Fibroblast of skin of scalp (primary cell): ENCODE measurements at places on chromosomes 12 and 14.

GRCh38 chr12:5456906-5457305 lies 25.0 kb downstream of the NTF3 start:
- peak; percentile 89 for DNase-seq

- DNase-seq, result no peak
Measured at GRCh38 chr14:104169005-104169698, 30.8 kb downstream of the KIF26A start.

DNA sequence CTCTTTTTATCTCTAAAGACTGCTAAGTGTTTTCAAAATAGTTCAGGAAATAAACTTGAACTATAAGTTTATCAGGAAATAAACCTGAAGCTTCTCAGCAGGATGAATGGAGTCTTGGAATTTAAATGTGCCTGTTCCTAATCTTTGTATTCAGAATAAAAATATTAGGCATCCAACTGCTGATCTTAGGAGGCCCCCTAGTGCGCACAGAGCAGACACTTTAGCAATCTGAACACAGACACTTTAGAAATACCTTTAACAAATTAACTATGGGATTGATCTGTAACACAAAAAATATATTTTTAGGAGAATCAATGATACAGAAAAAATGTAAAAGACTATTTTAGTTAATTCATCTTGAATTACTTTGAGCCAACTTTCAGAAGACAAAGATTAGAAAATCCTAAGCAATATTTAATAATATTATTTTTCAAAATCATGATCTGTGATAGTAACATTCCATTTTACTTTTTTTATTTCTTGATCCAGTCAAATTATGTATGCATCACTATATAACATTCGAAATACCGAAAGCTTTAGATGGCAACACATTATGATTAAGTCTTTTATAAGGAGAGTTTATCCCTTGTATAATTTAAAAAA lies 80.9 kb downstream of the SLC41A2 start:
- peak; percentile 65 for DNase-seq

DNA sequence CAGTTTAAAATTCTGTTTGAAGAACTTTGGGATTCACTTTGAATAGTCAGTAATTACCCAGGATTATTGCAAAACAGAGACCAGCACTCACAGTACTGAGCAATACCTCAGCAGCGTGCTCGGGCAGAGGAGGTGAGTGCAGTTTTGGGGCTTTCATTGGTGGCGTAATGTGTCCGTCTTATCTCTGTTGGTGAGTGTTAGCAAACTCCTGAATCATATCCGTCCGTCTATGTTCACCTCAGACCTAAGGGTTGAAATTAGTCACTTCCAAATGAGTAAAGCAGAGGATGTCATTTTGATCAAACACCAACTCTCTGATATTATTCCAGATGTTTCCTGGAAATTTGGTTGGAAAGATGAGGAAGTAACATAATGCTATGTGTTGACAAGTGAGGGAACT lies 82.8 kb downstream of the BORCS5 start:
- no peak for DNase-seq

DNA sequence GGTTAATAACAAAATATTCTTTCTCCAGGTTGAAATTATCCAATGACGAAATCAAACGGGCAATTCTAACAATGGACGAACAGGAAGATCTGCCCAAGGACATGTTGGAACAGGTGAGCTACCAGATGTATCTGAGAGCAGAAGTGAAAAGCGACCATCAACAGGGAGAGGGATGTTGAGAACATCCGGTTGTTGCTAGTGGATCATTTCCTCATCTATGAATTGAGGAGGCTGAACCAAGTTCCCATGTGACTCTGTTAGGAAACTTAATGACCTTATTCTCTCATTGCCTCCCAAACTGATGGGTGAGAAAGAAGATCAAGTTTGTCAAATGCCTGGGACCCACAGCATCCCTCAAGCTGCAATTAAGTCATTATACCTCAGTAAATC lies 117.7 kb downstream of the GPR135 start:
- no peak for DNase-seq

- no peak for DNase-seq
Measured at GRCh38 chr14:68514608-68515194, 278.2 kb downstream of the ZFP36L1 start.

GRCh38 chr14:61296719-61297502 lies 15.8 kb upstream of the TMEM30B start:
- DNase-seq, result peak; percentile 51

GRCh38 chr12:64937452-64937851 lies 113.0 kb downstream of the TBC1D30 start:
- no peak for DNase-seq

DNA sequence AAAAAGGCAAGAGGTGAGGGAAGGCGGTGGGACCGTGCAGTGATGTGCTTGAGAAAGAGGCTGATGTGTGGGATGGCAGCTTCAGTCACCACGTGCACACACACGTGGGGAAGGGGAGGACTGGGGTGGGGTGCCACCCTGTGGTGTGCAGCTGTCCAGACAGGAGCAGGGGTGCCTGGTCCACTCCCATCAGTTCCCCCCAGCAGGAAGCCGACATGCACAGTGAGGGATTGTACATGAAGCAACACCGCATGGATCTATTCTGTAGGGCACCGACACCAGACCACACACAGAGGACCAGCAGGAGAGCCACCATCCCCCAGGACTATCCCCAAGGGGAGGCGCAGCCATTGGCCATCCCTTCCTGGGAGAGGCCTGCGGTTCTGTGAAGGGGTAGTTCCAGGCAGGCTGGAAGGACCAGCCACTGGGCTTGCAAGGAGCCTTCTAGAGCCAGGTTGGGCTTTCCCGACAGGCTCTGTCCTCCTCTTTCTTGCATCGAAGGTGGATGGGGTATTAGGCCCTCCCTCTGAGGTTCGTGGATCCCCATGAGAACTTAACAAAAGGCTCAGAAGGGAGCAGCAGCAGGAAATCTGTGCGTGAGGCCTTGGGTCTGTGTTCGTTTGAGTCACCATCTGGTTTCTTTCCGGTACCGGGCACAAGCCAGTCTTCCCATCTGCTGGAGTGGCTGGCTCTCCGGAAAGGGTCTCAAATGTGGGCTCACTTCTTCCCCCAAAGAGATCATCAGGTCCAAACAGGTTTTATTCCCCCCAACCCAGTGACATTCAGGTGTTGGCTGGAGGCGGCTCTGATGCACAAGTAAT lies 59.8 kb downstream of the PLEKHG3 start:
- peak; percentile 79 for DNase-seq

GRCh38 chr12:57899010-57899662 lies 42.2 kb upstream of the ATP23 start:
- peak; percentile 57 for DNase-seq

- no peak for DNase-seq
Measured at GRCh38 chr12:103524238-103524875, 28.6 kb upstream of the C12orf42 start.

DNA sequence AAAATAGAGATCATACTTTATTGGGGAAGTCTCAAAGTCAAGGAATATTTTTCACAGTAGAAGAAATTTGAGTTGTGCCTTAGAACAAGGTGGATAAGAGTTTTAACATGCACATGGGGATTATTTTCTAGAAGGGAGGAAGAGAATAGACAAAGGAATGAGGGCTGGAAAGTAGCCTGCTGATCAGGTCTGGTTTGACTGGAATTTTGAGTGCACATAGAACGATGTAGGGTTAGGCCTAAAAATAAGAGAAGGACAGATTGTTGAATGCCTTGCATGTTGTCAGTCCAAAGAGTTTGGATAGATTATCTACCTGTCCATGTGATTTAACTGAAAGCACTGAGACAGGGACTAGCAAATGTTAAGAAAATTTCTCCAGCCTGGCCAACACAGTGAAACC lies 87.2 kb downstream of the SRGAP1 start:
- DNase-seq, result no peak

DNA sequence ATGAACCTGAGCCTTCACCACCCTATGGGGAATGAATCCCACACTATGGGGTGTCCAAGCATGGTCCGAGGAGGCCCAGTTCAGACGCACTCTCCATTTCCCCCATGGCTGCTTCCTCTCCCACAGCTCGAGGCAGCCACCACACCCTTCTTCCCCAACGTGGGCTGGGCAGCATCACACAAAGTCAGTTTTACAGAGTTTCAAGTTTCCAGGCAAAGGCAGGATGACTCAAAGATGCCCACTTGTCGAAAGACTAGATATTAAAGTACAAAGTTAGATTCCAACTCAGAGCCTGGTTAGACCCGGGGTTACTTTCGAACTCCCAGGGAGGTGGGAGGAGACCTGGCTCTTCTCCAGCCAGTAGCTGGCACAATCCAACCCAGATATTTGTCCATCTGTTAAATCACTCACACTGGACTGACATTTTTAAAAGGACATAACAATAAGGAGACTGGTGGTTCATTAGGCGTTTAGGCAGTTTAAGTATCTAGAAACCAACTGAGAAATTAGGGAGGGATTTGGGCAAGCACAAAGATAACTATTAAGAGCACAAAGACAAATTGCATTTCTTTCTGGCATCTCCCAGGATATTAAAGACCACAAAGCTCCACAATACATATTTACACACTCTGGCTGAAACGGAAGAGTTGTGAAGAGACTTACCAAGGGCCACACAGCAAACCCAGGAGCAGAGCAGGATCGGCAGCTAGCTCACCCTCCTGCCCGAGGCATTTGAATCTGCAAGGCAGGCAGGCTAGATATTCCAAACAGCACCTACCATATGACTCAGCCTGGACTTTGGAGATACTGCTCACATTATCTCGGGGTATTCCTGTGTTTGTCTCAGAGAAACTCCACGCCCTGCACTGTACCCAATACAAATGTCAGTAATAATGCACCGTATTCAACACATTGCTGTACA lies 34.8 kb downstream of the TMCC3 start:
- DNase-seq, result peak; percentile 33

DNA sequence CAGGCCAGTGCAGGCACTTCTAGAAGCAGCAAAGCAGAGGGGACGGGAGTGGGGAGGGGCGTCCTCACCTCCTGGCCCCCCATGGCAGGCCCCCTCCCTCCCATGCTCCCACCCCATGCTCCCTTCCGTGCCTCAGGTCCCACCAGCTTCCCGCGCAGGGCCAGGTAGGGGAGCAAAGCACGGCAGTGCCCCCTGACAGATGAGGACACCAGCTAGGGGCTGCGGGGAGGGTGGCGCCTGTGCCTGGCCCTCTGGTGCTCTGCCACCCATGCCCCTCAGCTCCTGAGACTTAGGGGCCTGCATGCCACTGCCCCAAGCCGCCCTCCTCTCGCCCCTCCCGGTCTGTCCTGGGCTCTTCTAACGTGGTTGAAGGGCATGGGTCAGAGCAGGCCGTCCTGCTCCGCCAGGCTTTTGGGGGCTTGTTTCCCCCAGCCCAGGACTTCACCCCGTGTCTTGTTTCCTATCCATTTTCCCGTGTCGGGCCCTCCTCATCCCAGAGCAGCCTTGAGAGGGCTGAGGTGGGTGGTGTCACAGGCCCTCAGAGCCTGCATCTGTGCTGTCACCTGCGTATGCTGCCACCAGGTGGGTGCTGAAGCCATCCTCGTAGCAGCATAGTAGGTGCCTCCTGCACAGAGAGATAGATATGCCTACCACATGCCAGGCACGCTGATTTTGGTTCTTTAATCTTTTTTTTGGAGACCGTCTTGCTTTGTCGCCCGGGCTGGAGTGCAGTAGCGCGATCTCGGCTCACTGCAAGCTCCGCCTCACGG lies 10.2 kb downstream of the TRMT61A start:
- no peak for DNase-seq

GRCh38 chr14:71384007-71384845 lies 477.0 kb downstream of the PCNX1 start:
- DNase-seq, result peak; percentile 48

DNA sequence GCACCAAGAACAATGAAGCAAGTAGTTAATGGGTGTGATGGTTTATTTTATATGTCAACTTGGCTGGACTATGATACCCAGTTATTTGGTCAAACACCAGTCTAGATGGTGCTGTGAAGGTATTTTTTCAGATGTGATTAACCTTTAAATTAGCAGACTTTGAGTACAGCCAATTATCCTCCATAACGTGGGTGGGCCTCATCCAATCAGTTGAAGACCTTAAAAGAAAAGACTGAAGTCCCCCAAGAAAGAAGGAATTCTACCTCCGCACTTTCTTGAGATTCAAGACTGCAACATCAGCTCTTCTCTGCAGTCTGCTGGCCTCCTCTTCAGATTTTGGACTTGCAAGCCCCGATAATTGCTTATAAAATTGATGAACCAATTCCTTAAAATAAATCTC lies 47.5 kb downstream of the CD163L1 start:
- no peak for DNase-seq

GRCh38 chr12:114884575-114884974 lies 200.6 kb upstream of the TBX3 start:
- no peak for DNase-seq

GRCh38 chr12:12812174-12812573 lies 972 bp upstream of the DDX47 start:
- no peak for DNase-seq

DNA sequence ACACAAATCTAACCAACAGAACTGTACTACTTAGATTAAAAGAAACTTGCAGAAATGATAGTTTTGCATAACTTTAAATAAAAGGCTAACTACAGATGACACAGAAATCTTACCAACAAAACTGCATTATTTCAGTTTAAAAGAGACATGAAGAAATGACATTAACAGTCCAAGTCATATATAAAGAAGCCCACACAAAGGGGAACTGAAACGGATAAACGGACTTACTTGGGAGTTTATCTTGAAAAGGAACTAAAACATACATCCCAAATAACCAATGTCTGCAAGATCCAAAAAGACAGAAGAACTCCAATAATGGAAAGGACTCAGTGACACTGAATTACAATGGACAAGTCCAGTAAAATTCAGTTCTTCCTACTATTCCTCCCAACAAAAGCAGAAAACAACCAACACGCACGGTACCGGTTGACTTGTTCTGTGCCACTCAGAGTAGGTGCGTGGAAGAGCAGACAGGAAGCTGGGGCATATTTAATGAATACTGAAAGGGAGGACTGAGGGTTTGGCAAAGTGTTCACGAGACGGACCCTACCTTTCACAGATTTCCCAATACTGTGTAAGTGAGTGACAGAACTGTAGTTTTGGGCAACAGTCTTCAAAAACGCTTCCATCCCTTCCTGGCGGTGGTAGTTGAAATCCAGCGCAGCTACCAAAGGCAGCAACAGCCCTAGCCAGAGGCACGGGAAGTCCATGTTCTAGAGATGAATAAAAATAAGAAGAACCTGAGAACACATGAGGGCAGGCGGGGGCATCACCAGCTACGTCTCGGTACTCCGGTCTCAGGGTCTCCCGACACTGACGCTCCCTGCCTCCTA lies 627 bp downstream of the CPM start:
- DNase-seq, result no peak

GRCh38 chr14:102866982-102867761 lies 55.3 kb upstream of the AMN start:
- peak; percentile 10 for DNase-seq
